ENCODE measurements at places on chromosomes 3 and 15. TPM values are rescaled to one million over a fixed set of nuclear protein-coding genes. Genes with fewer than 3 reads are reported as not detected.

- no peak for DNase-seq
- H3K4me1 ChIP-seq: no peaks in the 10 kb centered on the region
- peaks cover 19% of the 10 kb centered on the region for H3K36me3 ChIP-seq
- H3K27me3 ChIP-seq: no peaks in the 10 kb centered on the region
- no peak overlapping the region for H3K27ac ChIP-seq
- H3K4me3 ChIP-seq: no peak overlapping the region
These were observed 64.5 kb downstream of the CDAN1 start for GRCh38 chr15:42672444-42672843.

- no peak overlapping the region for H3K27ac ChIP-seq
- no peak overlapping the region for H3K4me3 ChIP-seq
- no peak for DNase-seq
- H3K27me3 ChIP-seq: no peaks in the 10 kb centered on the region
- peaks cover 2% of the 10 kb centered on the region for H3K4me1 ChIP-seq
These were observed 20.1 kb upstream of the SELENOT start for GRCh38 chr3:150583028-150583427.

DNA sequence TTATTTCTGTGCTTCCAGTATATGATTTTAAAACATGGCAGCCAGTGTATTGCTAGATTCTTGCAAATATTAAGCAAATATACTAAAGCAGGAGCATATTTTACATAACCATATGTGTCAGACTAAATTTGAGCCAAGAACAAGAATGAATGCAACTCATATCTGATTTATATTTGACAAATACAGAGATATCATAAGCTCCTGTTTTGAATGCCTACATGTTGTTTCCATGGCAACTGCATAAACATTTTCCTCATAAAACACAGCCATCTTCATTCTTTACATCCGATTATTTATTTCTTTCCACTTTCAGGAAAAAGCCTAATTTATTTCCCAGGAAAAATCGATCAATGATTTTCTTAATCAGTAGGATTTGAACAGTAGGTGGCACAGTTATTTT is 172.2 kb upstream of the TSPAN3 start:
- H3K4me3 ChIP-seq: no peak overlapping the region
- H3K27me3 ChIP-seq: no peaks in the 10 kb centered on the region

DNA sequence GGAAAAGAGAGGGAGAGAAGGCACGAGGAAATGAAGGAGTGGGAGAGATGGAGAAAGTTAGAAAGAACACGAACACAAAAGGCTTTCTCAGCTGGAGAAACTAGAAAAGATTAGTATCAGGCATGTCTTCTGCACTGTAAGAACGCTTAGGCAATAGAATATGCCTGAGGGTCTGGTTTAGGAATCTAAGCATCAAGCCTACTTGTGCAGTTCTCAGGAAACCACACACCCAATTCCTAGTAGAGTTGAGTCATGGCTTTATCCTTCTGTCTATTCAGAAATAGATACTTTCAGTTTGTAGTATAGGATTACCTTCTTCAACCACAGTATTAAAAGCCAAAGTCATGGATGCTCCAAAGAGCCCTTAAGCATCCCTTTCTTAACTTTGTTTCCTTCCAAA is 969.4 kb downstream of the NTRK3 start:
- H3K27ac ChIP-seq: no peak overlapping the region
- H3K4me1 ChIP-seq: no peaks in the 10 kb centered on the region
- no peaks in the 10 kb centered on the region for H3K36me3 ChIP-seq
- no peak for DNase-seq

DNA sequence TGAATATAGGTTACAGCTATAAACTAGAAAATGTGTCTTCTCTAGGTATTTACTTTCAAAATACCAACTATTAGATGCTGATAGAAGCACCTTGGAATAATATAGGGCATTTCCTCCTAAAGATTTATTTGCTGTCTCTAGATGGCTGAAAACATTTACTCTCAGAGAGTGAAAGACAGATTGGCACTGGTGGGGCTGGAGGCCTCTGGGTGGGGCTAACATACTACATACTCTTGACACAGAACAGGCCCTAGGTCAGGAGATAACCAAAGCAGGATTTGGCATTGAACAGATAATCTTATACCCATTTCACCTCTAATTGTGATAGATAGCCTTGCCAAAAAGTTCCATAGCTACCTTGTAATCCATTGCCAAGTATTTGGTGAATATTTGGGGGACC is 253.3 kb upstream of the TBC1D5 start:
- H3K4me1 ChIP-seq: no peaks in the 10 kb centered on the region
- no peak for DNase-seq
- no peaks in the 10 kb centered on the region for H3K36me3 ChIP-seq
- H3K27ac ChIP-seq: no peak overlapping the region
- no peak overlapping the region for H3K4me3 ChIP-seq
- H3K27me3 ChIP-seq: no peaks in the 10 kb centered on the region

The STRA6 gene
- total RNA-seq: not detected

The WNT5A gene
- 22.1 TPM for total RNA-seq

GRCh38 chr15:41957021-41957897 is 15.1 kb downstream of the EHD4 start:
- H3K4me1 ChIP-seq: peaks cover 43% of the 10 kb centered on the region
- H3K27ac ChIP-seq: peak overlapping the region; percentile 7
- H3K27me3 ChIP-seq: no peaks in the 10 kb centered on the region
- peaks cover 16% of the 10 kb centered on the region for H3K36me3 ChIP-seq

DNA sequence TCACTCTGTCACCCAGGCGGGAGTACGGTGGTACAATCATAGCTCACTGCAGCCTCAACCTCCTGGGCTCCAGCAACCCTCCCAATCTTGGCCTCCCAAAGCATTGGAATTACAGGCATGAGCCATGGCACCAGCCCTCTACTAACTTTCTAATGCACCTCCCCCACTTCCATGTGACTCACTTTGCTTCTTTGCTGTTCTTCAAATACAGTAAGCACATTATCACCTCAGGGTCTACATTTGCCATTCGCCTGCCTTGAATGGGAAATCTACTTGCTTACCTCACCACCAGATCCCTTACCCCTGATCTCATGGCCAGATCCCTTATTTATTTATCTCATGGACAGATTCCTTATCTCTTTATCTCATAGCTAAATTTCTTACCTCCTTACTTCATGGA is 235.3 kb downstream of the KCNMB2 start:
- no peak for DNase-seq
- H3K4me1 ChIP-seq: no peaks in the 10 kb centered on the region
- H3K27me3 ChIP-seq: no peaks in the 10 kb centered on the region
- H3K36me3 ChIP-seq: no peaks in the 10 kb centered on the region

- no peaks in the 10 kb centered on the region for H3K27me3 ChIP-seq
- no peaks in the 10 kb centered on the region for H3K36me3 ChIP-seq
- H3K27ac ChIP-seq: no peak overlapping the region
These were observed 980.3 kb downstream of the EPHA3 start for GRCh38 chr3:90087703-90088102.

The BNC1 gene
- total RNA-seq: not detected

The FGD5 gene
- 52.4 TPM for total RNA-seq

DNA sequence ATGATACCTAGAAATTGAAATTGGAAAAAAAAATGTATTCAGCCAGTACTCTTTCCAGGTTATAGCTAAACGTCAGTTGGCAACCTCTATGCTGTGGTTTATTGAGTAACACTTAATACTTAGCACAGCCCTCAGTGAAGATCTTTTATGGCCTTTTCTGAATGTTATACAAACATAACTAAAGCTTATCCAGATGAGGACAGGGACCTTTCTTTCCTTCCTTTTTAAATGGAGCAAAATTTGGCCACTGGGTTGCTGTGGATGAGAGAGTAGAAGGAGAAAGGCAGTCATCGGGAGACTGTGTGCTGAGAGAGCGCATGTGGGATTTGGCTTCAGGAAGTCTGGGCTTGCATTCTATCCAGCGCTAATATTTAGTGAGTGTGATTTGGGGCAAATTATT is 36.1 kb downstream of the IGF1R start:
- no peaks in the 10 kb centered on the region for H3K27me3 ChIP-seq
- no peaks in the 10 kb centered on the region for H3K36me3 ChIP-seq
- H3K4me3 ChIP-seq: no peak overlapping the region
- no peak for DNase-seq

DNA sequence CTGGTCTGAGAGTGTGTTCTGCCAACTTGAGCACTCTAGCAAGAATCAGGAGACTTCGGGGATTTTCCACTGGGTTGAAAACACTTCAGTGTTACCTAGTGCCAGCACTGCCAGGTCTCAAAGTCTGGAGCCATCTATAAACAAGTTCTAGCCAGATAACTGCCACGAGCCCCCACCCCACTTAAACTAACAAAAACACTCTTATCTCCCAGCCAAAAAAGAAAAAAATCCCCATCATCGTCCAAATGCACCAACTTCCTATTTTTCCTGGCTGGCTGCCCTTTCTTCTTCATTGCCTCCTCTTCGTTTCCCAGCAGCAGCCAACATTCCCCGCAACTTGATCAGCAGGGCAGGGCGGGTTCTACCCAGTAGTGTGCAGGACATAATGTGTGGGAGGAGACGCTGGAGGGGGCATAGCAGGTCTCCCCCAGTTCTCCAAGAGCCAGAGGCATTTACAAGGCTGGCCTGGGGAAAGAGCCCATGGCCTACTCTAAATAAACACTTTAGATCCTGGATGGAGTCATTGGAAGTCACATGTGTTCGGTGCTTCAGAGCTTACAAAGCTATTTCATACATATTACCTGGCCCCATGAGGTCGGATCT is 29.5 kb downstream of the C2CD4B start:
- H3K4me3 ChIP-seq: no peak overlapping the region
- no peaks in the 10 kb centered on the region for H3K27me3 ChIP-seq

GRCh38 chr15:78208341-78208844 is 26.0 kb downstream of the ACSBG1 start:
- no peak for DNase-seq
- H3K36me3 ChIP-seq: no peaks in the 10 kb centered on the region
- H3K4me1 ChIP-seq: no peaks in the 10 kb centered on the region
- H3K27me3 ChIP-seq: no peaks in the 10 kb centered on the region
- no peak overlapping the region for H3K27ac ChIP-seq
- H3K4me3 ChIP-seq: no peak overlapping the region

DNA sequence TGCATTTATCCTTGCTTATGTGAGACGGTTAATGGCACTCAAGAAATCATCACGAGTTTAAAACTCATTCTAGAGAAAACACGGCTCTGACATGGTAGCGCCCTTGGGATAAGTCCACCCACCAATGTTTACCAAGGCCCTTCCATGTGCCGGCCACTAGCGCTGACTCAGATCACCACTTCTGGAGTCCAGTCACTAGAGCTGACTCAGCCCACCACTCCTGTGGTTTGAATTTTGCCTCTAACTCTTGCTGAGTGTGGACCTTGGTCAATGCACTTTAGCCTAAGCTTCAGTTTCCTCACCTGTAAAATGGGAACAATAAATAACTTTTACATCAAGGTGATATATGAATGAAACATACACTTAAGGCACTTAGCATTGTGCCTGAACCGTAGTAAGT is 358.4 kb upstream of the PROK2 start:
- H3K4me3 ChIP-seq: no peak overlapping the region
- H3K27ac ChIP-seq: no peak overlapping the region
- H3K4me1 ChIP-seq: no peaks in the 10 kb centered on the region
- H3K27me3 ChIP-seq: no peaks in the 10 kb centered on the region
- no peaks in the 10 kb centered on the region for H3K36me3 ChIP-seq

All from upper lobe of left lung (tissue), 6 donors.